ENCODE measurements at places on chromosomes 13 and 19. TPM values are rescaled to one million over a fixed set of nuclear protein-coding genes. Genes with fewer than 3 reads are reported as not detected.

The PCDH17 gene
- 21.1 TPM for polyA plus RNA-seq

GRCh38 chr13:52162279-52163101 lies 3.1 kb upstream of the NEK3 start:
- DNase-seq, result no peak

DNA sequence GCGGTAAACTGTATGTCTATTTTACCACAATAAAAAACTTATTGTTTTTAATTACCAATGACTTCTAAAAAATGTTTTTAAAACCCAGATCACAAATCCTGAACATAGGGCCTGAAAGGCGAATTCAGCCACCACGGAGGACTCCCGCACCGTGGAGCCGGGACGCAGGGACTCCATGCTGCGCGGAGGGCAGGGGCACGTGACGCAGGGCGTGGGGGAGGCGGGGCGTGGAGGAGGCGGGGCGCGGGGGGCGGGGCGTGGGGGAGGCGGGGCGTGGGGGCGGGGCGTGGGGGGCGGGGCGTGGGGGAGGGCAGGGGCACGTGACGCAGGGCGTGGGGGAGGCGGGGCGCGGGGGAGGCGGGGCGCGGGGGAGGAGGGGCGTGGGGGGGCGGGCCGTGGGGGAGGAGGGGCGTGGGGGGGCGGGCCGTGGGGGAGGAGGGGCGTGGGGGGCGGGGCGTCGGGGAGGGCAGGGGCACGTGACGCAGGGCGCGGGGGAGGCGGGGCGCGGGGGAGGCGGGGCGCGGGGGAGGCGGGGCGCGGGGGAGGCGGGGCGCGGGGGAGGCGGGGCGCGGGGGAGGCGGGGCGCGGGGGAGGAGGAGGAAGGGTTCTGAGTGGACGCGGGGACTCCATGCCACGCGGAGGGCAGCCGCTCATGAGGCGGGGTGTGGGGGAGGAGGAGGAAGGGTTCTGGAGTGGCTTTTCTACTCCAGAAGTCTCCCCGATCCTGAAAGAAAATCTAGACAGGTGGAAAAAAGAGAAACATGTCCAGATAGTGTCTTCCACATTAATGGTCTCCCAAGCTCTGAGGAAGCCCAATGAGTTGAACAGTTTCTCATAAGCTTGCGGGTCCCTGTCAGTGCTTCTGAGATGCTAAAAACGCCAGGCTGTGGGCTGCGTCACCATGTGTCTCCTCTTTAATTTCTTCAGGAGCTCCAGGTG lies 4.4 kb upstream of the PROZ start:
- no peak for DNase-seq

The KLC3 gene
- polyA plus RNA-seq, result 1.7 TPM

DNA sequence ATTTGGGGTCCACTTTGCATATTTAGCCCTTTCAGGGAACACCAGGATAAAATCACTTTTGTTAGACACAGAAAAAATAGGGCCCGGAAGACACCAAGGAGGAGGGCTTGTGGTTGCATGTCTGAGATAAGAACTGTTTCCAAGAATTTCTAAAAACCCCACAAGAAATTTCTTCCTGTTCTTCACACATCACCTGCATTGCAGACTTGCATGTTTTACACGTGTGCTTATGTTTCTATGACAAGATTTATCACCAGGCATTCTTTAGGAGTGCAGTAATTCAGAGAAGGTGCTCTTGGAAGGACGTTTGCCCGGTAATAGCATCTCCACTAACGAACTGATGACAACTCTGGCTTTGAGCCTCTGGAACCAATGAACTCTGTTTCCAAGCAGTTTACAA lies 7.1 kb upstream of the ACTL9 start:
- no peak for DNase-seq

DNA sequence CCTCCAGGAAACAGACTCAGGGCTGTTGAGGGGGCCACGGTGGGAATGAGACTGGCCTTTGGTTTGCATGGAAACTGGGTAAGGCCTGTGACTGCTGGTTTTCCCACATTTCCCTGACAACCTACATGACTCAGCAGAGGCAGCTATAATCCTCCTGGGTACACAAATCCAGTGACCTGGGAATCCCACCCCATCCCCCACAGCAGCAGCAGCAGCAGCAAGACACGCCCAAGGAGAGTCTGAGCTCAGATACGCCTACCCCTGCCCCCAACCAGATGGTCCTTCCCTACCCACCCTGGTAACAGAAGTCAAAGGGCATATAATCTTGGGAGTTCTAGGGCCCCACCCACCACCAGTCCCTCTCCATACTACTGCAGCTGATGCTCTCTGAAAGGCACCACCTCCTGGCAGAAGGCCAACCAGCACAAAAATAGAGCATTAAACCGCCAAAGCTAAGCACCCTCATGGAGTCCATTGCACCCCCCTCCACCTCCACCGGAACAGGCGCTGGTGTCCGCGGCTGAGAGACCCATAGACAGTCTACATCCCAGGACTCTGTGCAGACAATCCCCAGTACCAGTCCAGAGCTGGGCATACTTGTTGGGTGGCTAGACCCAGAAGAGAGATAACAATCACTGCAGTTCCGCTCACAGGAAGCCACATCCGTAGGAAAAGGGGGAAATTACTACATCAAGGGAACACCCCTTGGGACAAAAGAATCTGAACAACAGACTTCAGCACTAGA lies 237.2 kb upstream of the SPRY2 start:
- DNase-seq, result no peak

The EBI3 gene
- 0.35 TPM for polyA plus RNA-seq

DNA sequence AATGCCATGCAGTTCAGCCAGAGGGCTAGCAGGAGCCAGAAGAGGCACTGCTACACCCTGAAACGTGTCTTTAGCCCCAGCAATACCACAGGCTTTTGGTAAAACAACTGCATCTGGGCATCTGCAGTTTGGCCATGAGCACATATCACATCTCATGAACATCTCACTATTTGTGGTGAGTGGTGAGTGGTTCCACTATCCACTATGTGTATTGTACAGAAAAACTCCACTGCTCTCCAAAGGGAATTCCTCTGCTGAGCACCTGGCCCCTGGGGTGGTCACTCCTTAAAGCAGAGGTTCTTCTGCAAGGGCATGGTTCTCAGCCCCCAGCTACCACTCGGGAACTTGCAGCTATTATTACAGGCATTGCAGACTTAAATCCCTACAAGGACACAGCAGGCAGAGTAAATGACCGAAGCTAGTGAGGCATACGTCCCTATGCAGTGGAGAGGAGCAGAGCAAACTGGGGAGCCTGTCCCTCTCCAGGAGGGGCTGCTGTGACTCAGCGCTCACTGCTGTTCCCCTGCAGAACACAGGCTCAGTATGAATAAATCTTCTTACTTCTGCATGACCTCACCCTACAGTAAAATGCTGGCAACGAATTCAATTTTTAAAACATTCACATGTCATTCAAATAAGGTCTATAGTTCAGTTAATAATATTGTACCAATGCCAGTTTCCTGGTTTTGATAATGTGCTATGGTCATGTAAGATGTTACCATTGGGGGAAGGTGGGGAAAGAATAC lies 332.4 kb upstream of the ZNF507 start:
- no peak for DNase-seq

DNA sequence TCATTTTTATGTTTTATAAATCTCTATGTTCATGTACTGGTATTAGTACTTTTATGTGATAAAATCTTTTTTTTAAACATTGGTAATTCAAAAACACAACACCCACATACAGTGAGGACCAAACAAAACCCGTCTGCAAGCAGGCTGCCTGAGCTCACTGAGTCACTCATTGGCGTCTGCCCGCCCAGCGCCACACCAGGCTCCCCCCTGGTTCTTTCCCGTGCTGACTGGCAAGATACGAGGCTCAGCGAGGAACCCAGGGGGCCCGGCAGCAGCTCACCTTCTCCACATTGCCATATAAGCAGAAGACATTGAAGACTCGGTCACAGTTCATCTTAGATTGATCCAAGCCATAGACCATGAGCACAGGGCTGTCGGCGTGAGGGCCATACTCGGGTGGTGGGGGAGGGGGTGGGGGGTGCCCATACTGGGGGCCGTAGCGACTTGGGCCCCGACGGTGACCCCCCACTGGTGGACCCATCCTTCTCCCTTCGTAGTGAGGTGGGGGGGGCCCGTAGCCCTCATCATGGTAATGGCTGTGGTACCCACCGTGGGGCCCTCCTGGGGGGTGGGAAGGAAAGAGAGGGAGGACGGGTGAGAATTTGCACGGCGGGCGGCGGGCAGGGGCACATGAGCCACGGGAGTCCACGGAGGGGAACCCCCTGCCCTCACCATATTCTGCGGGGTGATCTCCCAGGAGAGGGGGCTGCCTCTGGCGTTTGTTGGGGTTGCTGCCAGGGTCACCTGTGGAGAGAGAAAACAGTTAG lies 8.4 kb upstream of the ECH1 start:
- DNase-seq, result no peak

The KLK11 gene
- 0.15 TPM for polyA plus RNA-seq

The FCER2 gene
- not detected for polyA plus RNA-seq

GRCh38 chr13:107680115-107680514 lies 535.2 kb downstream of the LIG4 start:
- DNase-seq, result no peak

The RYR1 gene
- polyA plus RNA-seq, result 9.6 TPM

- DNase-seq, result no peak
These were observed 374.0 kb downstream of the UQCRFS1 start for GRCh38 chr19:28838909-28839308.

The PPP1R37 gene
- polyA plus RNA-seq, result 23.6 TPM

DNA sequence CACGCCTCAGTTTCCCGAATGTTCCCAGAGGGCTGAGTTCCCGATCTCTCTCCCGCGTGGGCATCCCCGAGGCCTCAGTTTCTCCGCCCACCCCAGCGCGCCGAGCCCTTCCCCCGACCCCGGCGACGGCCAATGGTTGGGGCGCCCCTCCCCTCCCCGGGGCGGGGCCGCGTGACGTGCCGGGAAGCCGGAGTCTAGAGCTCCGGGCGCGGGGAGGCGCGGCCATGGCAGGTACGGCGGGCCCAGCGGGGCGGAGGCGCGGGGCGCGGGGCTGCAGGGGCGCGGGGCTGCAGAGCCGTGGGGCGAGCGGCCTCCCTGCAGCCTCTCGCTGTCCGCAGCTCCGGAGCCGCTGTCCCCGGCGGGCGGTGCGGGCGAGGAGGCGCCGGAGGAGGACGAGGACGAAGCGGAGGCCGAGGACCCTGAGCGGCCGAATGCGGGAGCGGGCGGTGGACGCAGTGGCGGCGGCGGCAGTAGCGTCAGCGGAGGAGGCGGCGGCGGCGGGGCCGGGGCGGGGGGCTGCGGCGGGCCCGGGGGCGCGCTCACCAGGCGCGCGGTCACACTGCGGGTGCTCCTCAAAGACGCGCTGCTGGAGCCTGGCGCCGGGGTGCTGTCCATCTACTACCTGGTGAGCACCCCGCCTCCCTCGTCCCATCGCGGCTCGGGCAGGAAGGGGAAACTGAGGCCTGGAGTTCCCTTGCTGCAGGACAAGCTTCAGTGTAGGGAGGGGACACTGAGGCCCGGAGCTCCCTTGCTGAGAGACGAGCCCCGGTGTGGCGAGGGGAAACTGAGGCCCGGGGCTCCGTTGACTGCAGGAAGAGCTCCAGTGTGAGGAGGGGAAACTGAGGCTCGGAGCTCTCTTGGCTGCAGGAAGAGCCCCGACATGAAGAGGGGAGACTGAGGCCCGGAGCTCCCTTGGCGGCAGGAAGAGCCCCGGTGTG lies at the start of gene MPND:
MPND (plus strand) TSS at position 193 of the 938 bp plus-strand sequence; CDS start at position 225, 32 bp downstream.
- DNase-seq, result peak; percentile 92

The POU2F2 gene
- 0.70 TPM for polyA plus RNA-seq

DNA sequence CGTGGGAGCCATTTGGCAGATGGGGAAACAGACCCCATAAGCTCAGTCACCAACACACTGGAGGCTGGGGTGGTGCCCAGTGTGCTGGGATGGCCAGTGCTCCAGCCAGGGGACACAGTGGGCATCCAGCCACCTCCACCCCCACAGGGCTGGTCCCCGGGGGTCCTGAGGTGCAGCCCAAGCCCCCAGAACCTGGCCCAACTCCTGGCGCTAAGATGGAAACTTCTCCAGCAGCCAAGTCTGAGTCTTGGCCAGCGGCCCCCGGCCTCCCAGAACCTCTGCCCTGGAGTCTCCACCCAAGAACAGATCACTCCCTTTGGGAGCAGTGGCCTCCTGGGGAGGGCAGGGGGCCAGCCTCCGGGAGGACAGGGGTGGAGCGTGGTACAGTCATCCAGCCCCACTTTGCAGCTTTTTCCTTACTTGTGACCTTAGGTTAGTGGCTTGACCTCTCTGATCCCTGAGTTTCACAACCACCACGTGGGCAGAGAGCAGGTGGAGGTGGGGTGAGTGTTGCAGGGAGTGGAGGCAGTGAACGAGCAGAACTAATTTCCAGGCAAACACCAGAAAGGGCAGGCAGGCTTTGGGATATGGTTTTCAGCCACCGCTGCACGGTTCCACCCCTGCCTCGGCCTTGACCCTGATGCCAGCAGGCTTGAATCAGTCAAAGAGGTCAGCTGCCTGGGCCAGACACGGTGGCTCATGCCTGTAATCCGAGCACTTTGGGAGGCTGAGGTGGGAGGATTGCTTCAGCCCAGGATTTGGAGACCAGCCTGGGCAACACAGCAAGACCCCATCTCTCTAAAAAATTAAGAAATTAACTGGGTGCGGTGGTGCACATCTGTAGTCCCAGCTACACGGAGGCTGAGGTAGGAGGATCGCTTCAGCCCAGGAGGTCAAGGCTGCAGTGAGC lies 4.3 kb upstream of the NRTN start:
- DNase-seq, result no peak

The GPALPP1 gene
- polyA plus RNA-seq, result 67.4 TPM

GRCh38 chr13:63044589-63045313 lies 1629.1 kb upstream of the PCDH20 start:
- DNase-seq, result no peak

DNA sequence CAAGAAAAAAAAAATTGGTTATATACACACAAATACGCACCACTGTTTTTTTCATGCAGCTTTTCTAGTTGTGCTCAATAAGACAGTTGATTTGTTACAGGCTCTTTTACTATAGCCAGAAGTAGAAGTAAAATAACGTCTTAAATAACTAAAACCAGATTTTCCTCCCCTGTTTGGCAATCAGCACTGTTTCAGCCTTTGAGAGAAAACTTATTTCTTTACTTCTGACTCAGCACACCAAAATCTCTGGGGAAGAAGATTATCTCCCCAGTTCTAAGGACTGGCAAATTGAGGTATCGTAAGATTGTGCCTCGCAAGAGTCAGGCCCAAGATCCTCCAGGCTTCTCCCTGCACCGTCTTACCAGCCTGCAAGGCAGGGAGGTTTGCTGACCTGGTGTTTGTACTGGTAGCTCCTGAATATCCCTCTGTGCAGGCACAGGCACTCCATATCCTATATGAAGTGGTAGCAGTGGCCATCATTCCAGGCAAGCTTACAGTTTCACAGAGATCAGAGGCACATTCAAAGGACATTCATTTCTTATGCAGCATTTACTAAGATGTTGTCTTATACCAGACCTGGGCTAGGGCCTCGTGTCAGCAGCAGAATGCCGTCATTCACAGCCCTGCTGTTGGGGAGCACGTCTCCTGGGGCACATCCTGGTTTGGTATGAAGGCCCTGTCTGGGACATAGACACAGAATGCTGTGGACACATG lies 268.2 kb downstream of the ZNF536 start:
- DNase-seq, result no peak

The PDE4A gene
- polyA plus RNA-seq, result 1.5 TPM
